ENCODE measurements at places on chromosomes 4 and X.

- no peak for DNase-seq
Observed at GRCh38 chrX:47097018-47097417, 18.8 kb downstream of the RGN start.

- no peak for DNase-seq
Observed at GRCh38 chr4:56149591-56149990, 200.8 kb downstream of the CEP135 start.

DNA sequence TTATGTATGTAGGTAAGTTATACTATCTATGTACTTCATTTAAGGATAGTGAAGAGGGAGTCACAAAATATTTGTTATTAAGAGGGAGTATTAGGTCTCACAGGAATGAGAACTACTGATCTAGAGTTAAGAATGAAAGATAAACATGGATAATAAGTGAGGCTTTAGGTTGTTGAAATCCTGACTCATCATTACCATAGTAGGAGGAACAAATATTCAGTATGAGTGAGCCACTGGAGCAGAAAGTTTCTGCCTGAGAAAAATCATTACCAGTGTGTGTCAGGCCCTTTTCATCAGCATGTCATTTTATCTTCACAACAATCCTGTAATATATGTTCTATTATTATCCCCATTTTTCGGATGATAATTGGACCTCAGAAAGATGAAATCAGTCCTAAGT, 27.2 kb upstream of the IGSF1 start:
- no peak for DNase-seq

DNA sequence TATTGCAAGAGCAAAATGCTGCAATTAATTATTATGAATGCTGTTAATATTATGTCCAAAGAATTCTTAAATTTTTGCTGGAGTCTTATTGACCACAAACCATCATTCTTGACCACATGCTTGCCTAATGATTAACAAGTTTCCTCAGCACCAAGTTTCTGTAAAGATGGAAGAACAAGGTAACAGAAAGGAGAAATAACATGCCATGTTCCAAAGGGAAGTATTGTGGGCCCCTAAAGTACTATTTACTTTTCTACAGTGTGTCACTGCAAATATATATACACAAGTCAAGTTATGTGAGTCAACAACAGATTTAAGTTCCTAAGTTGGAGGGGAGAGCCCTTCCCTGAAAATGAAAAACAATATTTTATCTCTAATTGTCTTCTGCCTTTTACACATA, 20.6 kb downstream of the FAM47E start:
- no peak for DNase-seq

- no peak for DNase-seq
Observed at GRCh38 chr4:112225157-112225556, 6.4 kb upstream of the AP1AR start.

GRCh38 chr4:19386786-19387185, 864.9 kb upstream of the SLIT2 start:
- no peak for DNase-seq

DNA sequence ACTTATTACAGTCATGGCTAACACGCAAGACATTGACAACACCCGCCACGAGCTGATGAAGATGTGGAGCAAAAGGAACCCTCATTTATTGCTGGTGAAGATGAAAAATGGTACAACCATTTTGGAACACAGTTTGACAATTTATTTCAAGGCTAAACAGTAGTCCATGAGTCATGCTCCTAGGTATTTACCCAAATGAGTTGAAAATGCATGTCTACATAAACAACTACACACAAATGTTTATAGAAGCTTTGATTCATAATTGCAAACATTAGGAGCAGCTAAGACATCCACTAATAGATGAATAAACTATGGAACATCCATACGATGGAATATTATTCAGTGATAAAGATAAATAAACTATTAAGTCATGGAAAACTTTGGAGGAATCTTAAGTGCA, 580.1 kb downstream of the RAPGEF2 start:
- DNase-seq = no peak

GRCh38 chr4:81407726-81408125, 64.0 kb downstream of the RASGEF1B start:
- no peak for DNase-seq

DNA sequence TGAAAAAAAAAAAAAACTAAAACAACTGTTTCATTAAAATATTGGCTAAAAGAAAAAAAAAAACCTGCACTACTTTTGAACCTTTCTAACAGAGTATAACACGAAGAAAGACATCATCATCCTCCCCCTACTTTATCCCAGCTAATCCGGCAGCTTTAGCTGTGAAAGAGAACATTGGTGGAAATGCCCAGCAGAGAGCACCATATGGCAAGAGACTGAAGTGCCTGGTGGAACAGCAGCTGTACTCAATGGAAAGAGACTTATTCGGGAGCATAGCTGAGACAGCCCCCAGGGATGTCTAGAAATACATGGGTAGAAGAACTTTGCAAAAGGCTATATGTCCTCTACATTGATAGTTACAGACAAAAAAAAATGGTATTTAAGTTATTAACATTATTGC, 30.3 kb downstream of the STPG2 start:
- no peak for DNase-seq

- no peak for DNase-seq
Observed at GRCh38 chr4:164695650-164696049, 58.3 kb upstream of the SMIM31 start.

- DNase-seq = no peak
Observed at GRCh38 chr4:142352712-142353111, 493.4 kb downstream of the INPP4B start.

DNA sequence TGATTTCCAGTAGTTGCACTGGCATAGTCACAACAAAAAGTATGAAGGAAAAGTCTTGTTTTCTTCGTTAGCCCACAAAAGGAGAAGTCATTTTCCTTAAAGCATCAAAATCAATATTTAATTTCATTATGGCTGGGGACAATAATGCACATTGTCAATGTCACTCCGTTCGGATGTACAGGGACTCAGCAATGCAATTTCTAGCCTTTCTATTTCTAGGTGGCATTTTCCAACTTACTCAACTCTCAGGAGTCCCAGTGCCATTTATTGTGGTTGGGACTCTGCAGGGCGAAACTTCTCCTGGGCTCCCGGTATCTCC, 99.6 kb downstream of the CEP135 start:
- DNase-seq = no peak

DNA sequence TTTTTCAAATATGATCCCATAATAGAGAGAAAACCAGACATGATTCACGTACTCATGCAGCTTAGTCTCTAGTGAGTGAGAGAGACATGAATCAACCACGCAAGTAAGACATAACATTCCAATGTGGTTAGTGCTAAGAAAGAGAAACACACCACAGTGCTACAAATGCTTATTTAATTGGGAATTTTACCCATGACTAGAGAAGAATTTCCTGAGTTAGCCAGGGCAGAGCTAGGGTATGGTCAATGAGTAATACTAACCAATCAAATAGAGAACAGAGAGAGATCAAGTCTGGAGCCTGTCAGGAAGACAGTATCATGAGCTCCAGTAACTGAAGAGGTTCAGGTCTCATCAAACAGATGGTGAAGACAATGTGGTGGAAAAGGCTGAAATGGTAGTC, 495.2 kb downstream of the PDGFC start:
- no peak for DNase-seq

GRCh38 chr4:84644087-84644486, 61.2 kb downstream of the CDS1 start:
- DNase-seq = no peak

DNA sequence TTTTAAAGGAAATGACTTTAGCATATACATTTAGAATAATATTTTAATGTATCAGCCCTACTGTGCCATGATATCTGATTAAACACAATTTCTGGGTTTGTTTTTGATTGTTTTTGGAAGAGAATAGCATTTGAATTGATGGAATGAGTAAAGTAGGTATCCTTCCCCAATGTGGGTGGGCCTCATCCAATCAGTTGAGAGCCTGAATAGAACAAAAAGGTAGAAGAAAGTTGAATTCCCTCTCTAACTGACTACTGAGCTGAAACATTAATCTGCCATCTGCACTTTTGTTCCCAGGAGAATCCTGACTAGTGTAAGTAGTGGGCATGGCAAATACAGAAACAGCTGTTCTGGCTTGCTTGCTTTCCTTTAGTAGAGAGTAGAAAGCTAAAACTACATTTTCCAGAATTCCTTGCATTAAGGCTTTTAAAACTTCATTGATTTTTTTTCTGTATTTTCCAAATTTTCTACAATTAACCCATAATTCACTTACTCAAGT, 9.7 kb upstream of the SEC24D start:
- DNase-seq = no peak

DNA sequence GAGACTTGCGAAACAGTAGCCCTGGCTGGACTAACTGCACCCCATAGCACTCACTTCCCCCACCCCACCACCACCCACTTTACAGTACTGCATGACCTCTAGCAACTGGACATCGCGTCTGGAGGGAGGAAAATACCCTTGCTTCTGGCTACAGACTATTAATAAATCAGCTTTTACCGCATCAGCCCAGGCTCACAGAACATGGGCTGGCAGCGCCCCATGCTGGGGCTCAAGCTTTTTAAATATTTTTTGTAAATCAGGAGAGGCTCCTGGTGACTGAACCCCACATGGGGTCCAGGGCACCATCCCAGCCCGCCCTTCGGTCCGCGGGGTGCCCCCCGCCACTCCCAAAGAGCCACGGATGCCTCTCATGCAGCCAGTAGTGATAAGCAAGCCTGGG, 2.7 kb downstream of the HS6ST2 start:
- no peak for DNase-seq

GRCh38 chrX:67780694-67781109, 236.9 kb downstream of the AR start:
- DNase-seq = no peak

- DNase-seq = no peak
Observed at GRCh38 chr4:10031668-10032590, 10.6 kb upstream of the SLC2A9 start.

- no peak for DNase-seq
Observed at GRCh38 chr4:165711436-165711835, 161.6 kb upstream of the TLL1 start.

DNA sequence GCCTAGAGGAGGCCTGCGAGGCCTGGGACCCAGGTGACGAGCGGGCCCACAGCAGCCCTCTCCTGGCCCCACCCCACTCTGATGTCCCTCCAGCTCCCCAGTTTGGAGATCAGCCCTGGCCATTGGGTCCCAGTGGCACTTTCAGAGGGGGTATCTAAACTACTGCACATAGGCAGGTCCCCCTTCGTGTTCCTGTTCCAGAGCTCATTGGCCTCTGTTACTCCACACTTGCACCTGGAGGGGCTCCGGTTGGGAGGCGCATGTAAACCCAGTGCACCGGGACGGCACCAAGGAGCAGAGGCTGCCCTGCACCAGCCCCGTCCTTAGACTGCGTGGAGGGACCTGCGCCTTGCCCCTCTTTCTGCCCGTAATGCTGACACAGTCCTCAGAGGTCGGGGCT, 34.3 kb downstream of the TRMT44 start:
- no peak for DNase-seq

DNA sequence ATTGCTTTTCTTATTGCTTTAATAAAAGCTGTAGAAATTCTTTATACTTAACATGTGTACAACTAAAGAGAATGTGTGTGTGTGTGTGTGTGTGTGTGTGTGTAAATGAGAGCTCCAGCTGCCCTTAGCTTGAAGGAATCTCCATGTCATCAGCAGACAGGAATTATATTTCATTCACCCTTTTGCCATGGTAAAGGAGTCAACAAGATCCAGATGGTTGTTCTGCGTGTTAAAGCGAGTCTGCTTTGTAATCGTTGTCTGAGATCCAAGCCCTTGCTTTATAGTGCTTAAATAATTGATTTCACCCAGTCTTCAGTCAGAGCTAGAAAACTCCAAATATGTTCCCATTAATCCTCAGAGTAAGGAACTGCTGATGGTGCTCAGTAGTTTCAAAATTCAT, 285.5 kb downstream of the PDGFC start:
- no peak for DNase-seq

DNA sequence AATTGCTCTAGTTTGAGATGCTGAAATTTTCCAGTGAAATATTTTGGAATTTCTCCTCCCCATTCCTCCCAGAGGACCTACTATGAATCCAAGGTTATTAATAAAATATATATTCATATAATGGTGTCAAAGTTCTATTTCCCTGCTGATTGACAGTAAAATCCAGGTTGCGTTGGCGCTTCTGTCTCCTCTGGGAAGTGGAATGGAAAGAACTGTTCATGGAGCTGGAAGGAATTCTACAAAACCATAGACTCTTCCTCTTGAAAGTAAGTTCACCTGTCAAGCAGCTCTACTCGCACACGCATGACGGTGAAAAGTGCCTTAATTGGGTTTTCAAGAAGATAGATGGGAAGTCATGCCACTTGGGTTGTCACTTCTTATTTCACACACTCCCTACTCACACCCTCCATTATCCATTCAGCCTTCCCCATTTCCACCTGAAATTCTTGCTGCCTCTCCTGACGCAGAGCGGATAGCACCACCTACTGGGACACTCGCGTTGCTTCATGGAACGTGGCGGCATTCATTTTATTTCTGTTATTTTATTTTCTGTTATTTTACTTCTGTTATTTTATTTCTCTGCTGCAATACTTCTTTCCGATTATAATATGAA, 351.6 kb downstream of the NLGN4X start:
- DNase-seq = no peak

GRCh38 chrX:136584545-136584944, 52.5 kb downstream of the VGLL1 start:
- DNase-seq = no peak

- DNase-seq = no peak
Observed at GRCh38 chrX:24676403-24677024, 17.2 kb upstream of the POLA1 start.

GRCh38 chr4:107837776-107838618, 13.3 kb downstream of the SGMS2 start:
- no peak for DNase-seq

DNA sequence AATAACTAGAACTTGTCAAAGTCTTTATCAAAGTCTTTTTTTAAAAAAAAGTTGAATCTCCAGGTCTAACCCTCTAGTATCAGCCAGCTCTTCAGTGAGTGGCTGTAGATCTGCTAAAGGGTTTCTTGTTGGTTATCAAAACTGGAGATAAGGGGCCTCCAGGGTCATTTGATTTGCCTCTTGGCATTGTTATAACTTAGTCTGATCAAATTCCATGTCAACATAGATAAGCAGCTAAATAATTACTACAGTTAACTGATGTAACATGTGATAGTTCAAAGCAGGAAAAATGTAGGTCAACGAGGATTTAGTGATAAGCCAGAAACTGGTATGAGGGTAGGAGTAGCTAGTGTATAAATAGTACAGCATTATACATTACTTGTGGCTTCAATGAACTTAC, 465.1 kb downstream of the PDHA2 start:
- no peak for DNase-seq

DNA sequence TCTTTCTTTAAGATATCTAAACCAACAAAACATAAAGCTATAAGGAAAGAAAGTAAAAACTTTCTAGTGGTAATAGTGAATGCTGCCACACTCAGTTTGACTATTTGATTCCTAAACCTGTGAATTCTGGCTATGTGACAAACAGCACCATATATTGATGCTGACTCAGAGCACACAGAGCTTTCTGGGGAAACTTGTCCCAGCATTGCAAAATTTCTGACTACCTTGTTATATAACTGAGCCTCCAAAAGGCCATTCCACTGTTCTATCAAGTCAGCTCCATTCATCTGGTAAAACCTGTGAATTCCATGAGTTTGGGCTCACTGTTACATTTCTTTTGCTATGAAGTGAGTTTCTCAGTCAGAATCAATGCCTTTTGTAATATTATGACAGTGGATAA, 1229.7 kb downstream of the PCDH18 start:
- no peak for DNase-seq
